Suppressor macrophage treated with lipopolysaccharide for 1 hour (primary cell): ENCODE measurements at places on chromosomes 5 and 9.

DNA sequence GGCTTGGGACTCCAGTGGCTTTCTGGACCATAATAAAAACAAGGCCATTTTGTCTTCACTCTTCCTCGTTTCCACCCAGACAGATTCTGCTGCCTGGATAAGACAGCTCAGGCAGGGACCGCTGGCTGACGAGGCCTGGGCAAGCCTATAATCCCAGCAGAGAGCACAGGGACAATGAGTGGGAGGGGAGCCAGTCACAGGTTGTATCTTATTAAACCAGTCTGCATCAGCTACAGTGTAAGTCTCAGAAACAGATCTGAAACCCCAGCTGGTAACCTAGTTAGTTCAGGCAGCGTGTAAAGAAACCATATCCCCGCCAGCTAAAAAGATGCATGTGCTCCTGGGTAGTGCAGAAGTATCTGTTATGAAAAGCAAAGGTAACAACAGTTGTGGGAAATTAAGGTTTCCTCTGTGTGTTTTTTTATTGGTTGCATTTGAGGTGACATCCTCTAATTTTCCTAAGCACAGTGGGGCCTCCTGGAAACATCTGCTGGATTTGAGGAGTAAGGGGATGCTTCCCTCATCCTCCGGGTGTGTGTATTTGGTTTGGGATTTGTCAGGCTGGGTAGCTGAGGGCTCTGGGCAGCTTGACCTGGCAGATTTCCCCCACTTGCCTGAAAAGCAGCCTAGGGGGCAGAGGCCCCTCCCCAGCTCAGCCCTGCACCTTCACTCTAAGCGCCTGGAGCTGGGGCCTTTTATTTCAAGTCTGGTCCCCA lies 15.2 kb upstream of the TAL2 start:
- DNase-seq: no peak

GRCh38 chr5:2109566-2109965 lies 226.8 kb upstream of the IRX4 start:
- no peak for DNase-seq

GRCh38 chr5:180333661-180334060 lies 19.5 kb downstream of the GFPT2 start:
- peak; percentile 70 for DNase-seq

GRCh38 chr5:157259699-157260098 lies 6.2 kb upstream of the CYFIP2 start:
- no peak for DNase-seq
